CD8-positive, alpha-beta memory T cell (primary cell): ENCODE measurements at places on chromosomes 2 and 18. TPM values are rescaled to one million over a fixed set of nuclear protein-coding genes. Genes with fewer than 3 reads are reported as not detected.

DNA sequence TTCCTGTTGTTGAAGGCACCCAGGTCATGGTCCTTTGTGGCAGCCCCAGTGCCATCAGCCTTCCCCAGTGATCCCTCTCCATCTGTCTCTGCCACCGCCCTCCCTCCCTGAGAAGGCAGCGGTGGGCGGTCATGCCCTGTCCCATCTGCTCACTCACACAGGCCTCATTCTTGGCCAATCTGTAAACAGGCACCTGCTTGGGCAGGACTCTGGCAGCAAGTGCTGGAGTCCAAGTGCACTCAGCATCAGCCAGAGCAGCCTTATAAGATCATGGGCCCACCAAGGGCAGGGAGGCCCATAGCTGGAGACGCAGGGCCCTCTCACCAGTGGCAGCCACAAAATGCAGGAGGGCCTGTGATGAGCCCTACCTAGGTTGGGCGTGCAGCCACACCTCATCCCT, 140.9 kb downstream of the TWIST2 start:
- no peaks in the 10 kb centered on the region for H3K27me3 ChIP-seq
- H3K27ac ChIP-seq, result no peak overlapping the region
- no peak for DNase-seq
- no peak overlapping the region for H3K4me3 ChIP-seq

DNA sequence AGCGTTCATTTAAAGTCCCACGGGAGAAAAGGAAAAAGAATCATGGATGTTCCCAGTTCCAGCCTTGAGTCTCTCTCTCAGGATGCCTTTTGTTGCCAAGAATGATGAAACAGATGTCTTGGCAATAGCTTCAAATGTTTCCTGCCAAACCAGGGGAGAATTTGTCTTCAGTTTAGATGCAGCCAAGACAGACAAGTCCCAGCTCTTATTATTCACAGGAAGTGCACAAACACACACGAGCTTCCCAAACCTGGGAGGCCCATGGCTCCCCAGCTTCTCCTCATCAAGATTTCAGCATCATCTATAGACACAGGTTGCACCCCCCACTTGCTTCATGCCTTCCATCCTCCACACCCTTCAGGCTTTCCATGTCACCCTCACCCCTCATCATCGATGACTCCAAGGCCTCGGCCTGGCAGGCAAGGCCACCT, 45.9 kb downstream of the HS1BP3 start:
- peak; percentile 7 for DNase-seq
- H3K4me3 ChIP-seq, result no peak overlapping the region
- no peaks in the 10 kb centered on the region for H3K4me1 ChIP-seq
- no peaks in the 10 kb centered on the region for H3K36me3 ChIP-seq

GRCh38 chr2:3298191-3298590, 79.4 kb downstream of the EIPR1 start:
- no peaks in the 10 kb centered on the region for H3K36me3 ChIP-seq
- no peak overlapping the region for H3K27ac ChIP-seq
- no peak overlapping the region for H3K4me3 ChIP-seq
- no peak for DNase-seq
- no peaks in the 10 kb centered on the region for H3K27me3 ChIP-seq
- H3K4me1 ChIP-seq, result peaks cover 3% of the 10 kb centered on the region

GRCh38 chr2:127007652-127008051, 99.3 kb downstream of the BIN1 start:
- H3K27ac ChIP-seq, result no peak overlapping the region
- no peak for DNase-seq
- no peaks in the 10 kb centered on the region for H3K27me3 ChIP-seq
- H3K4me1 ChIP-seq, result no peaks in the 10 kb centered on the region
- H3K4me3 ChIP-seq, result no peak overlapping the region

- no peak overlapping the region for H3K4me3 ChIP-seq
- peaks cover 20% of the 10 kb centered on the region for H3K36me3 ChIP-seq
- H3K4me1 ChIP-seq, result no peaks in the 10 kb centered on the region
- DNase-seq, result no peak
Observed at GRCh38 chr2:208352644-208353567, 53.7 kb upstream of the PTH2R start.

DNA sequence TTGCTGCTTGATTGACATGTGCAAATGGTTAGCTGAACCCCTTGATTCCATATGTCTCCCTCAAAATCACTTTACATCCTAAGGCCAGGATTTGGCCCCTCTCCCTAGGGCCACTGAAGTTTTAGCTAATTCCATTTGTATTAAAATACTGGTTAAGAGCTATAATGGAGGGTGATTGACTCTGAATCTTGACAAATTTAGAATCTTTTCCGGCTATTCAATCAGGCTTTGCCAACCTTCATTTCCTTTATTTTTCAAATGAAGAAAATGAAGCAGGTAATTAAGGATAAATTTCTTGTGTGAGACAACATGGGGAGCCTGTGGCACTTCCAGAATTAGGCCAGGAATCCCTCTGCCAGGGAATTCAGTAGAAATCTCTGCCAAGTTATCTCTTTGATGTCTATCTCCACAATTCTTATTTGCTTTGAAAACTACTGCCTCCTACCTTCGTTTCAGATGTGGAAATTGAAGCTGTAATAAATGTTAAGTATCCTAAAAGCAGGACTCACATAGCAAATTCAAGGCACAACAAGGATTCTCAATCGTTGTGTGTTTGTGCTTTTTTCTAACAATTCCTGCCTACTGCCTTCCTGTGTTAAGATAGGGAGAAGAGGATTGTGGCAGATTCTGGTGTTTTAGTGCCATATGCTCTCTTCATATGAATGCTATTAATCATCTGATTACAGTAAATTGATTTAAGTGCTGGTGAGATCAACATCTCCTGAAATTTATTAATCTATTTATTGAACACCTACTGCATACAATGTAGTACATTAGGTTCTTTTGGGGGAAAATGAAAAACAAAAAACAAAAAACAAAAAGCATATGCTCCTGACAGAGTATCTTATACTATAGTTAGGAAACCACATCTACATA, 47.8 kb upstream of the MAP4K3 start:
- H3K27me3 ChIP-seq, result no peaks in the 10 kb centered on the region
- no peak overlapping the region for H3K27ac ChIP-seq
- H3K4me1 ChIP-seq, result no peaks in the 10 kb centered on the region

DNA sequence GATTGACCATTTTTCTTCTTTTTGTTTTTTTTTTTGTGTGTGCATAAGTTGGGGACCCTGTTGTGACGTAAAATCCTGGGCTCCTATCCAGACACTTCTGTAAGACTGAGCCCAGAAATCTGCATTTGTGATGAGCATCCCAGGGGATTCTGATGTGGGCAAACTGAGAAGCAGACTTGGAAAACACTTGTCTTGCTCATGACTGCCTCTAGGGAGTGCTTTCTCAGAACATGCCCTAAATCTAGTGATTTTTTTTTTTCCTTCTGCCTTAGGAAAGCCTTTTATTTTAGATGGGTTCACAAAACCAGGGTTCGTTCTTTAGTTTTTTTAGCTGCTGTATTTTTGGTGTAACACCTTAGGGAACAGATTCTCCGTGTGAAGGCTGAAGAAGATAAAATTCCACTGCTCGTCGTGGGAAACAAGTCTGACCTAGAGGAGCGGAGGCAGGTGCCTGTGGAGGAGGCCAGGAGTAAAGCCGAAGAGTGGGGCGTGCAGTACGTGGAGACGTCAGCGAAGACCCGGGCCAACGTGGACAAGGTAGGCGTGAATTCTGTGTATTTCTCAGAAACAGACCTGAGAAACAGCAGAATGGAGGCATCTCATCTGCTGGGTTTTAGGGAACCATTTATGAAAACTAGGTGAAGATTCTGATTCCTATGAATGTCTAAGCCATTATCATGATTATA, 36.7 kb downstream of the RALB start:
- DNase-seq, result no peak
- H3K27me3 ChIP-seq, result no peaks in the 10 kb centered on the region
- H3K4me1 ChIP-seq, result peaks cover 11% of the 10 kb centered on the region
- H3K27ac ChIP-seq, result no peak overlapping the region
- H3K4me3 ChIP-seq, result no peak overlapping the region

DNA sequence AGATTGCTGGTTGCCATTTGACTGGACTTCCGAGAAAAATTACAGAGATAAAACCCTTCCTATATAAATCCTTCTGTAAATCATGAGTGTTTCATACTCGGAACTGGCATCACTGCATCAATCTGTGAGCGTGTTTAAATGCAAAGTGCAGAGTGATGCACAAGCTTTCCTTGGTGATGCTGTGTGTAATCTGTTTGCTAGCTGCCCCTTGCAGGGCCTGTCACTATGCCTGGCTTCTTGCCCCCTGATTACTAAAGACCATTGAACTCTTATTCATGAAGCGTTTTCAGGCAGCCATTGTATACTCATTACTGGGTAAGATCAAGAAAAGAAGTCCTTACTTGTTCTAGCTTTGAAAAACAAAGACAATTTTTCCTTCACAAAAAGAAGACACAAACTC, 266.9 kb upstream of the FANCL start:
- H3K27ac ChIP-seq, result no peak overlapping the region
- no peaks in the 10 kb centered on the region for H3K36me3 ChIP-seq
- no peaks in the 10 kb centered on the region for H3K27me3 ChIP-seq
- no peak for DNase-seq
- no peaks in the 10 kb centered on the region for H3K4me1 ChIP-seq

- H3K27ac ChIP-seq, result no peak overlapping the region
- no peak for DNase-seq
- no peak overlapping the region for H3K4me3 ChIP-seq
- no peaks in the 10 kb centered on the region for H3K36me3 ChIP-seq
- no peaks in the 10 kb centered on the region for H3K27me3 ChIP-seq
Observed at GRCh38 chr2:112973156-112973555, 4.7 kb upstream of the IL36G start.

DNA sequence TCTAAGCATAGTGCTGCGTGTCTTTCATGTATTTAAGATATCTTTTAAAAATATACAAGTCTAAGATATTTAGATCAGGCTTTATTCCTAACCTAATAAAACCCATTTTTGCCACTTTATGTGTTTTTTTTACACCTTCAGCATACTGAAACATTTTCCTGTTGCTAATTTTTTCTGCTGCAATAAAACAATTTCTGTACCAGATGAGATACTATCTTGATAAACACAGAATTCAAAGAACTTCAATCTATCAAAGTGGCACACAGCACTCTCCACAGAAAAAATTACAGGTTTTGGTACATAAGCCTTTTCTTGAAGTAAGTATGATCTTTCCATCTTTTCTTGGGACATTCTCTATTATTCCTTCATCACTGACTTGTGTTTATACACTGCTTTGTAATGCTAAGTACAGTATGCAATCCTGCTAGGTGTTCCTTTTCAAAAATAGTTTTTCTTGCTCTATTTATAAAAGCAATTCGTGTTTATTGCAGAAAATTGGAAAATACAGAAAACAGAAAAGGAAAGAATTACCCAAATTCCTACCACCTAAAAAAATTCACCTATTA, 16.2 kb downstream of the REV1 start:
- H3K4me3 ChIP-seq, result no peak overlapping the region
- H3K36me3 ChIP-seq, result no peaks in the 10 kb centered on the region
- H3K4me1 ChIP-seq, result peaks cover 25% of the 10 kb centered on the region
- no peak for DNase-seq
- H3K27ac ChIP-seq, result no peak overlapping the region

- no peaks in the 10 kb centered on the region for H3K4me1 ChIP-seq
- no peak overlapping the region for H3K27ac ChIP-seq
- H3K4me3 ChIP-seq, result no peak overlapping the region
Observed at GRCh38 chr2:224865016-224865415, 148.9 kb upstream of the CCDC195 start.

DNA sequence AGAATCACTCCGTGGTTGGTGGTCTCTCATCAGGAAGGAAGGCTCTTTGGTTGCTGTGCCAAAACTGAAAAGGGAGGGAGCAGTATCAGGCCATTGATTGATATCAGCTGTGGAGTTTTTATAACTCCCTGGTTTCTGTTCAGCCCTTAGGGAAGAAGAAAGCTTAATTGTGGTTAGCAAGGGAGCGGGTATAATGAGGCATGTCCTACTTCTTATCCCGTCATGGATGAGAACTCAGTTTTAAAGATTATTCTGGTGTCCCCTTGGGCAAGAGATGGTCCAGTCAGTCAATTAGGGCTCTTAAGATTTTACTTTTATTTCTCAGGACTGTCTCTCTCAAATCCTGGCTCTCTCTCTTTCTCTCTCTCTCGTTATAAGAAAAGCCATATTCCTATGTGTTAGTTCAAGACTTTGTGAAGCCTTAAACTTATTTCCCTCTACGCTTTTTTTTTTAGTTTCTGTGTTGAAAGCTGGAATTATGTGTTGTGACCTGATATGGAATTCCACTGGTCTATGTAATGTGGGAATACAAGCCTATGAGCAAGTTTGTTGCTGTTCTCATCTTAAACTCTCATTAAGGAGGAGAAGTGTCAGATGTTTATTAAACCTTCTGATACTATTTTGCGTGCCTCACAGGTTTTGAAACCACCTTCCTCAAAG, 514.0 kb upstream of the CDH2 start:
- H3K4me3 ChIP-seq, result no peak overlapping the region
- no peaks in the 10 kb centered on the region for H3K27me3 ChIP-seq
- H3K27ac ChIP-seq, result no peak overlapping the region
- no peak for DNase-seq
- no peaks in the 10 kb centered on the region for H3K4me1 ChIP-seq

DNA sequence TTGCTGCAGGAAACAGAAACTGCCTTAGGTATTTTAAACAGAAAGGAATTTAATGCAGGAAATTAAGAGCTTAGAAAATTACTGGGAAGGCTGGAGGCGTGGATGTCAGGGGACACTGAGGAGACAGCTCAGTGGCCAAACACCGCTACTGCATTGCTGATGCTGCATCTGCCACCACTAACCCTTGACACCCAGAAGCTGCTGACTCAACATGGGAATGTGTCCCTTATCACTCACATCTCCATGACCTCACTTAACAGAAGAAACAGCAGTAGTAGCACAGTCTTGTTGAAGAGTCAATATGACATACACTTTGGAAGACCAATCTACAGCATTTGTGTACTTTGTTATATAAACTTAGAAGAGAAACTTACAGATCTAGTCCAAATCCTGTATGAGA, 906.1 kb downstream of the SLC4A3 start:
- no peak overlapping the region for H3K4me3 ChIP-seq
- DNase-seq, result no peak
- H3K36me3 ChIP-seq, result no peaks in the 10 kb centered on the region

- no peak overlapping the region for H3K4me3 ChIP-seq
- no peak overlapping the region for H3K27ac ChIP-seq
- H3K27me3 ChIP-seq, result peaks cover 11% of the 10 kb centered on the region
Observed at GRCh38 chr18:47260120-47260923, 8.9 kb upstream of the SKOR2 start.

- no peak for DNase-seq
- H3K36me3 ChIP-seq, result peaks cover 9% of the 10 kb centered on the region
- no peaks in the 10 kb centered on the region for H3K27me3 ChIP-seq
- no peak overlapping the region for H3K4me3 ChIP-seq
Observed at GRCh38 chr2:233476063-233476410, 90.5 kb downstream of the USP40 start.

The PLEKHM3 gene
- total RNA-seq, result 7.2 TPM

The CPO gene
- total RNA-seq, result not detected

The C2orf66 gene
- total RNA-seq, result not detected

The GALNT3 gene
- total RNA-seq, result 3.0 TPM
